NCI-H2081 treated with DMSO at 0.1 percent for 48 hours (cell line): ENCODE measurements at places on chromosomes 6 and 20.

GRCh38 chr6:164911873-164912580 is 397.4 kb downstream of the C6orf118 start:
- no peak for DNase-seq

GRCh38 chr20:50969912-50970311 is 11.3 kb downstream of the MOCS3 start:
- no peak for DNase-seq

DNA sequence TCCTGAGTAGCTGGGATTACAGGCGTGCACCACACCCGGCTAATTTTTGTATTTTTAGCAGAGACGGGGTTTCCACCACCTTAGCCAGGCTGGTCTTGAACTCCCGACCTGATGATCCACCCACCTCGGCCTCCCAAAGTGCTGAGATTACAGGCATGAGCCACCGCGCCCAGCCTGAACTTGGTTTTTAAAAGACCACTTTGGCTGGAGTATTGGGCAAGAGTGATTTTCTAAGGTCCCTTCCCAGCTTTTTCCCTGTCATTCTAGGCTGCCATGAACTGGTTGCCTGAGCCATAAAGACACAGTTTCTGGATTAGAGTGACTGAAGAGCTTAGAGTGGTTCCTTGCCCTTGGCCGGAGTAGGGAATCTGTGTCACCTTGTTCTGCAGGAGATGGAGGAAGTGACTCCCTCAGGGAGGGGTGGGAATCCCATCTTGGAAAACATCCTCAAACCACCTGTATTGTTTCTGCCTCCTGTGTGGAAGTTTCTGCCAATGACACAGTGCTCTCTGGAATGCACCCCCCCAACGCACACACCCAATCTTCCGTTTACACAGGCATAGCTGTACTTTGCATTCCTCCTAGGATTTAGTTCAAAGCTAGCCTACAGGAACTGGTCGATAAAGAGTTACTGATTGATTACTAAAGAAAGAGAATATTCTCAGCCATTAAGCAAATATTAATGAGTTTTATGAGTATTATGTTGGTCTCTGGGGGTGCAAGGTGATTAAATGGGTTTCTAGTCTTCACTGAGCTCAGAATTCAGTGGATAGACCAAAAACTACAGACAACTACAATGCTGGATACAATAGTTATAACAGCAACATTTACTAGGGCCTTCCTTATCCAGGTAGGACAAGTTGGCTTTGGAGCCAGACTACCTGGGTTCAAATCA is 18.2 kb downstream of the BCL2L1 start:
- DNase-seq, result no peak

GRCh38 chr20:33097001-33097400 is 17.6 kb downstream of the BPIFB4 start:
- no peak for DNase-seq

DNA sequence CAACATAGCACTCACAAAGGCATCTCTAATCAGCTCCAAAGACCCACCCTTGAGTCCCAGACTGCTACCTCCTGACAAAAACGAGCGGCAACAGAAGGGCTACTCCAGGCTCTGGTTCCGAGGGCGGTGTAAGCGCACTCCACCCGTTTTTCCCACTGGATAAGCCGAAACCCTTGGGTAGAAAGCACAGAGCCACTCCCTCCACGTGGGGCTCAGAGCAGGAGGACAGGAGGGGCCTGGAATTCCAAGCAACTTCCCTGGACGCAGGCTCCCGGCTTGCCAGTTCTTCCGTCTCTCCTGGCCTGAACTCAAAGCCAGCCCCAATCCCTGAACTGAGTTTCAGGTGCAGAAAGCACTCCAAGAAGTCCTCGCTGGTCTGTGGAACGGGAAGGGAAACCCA is 7.4 kb downstream of the GMEB2 start:
- DNase-seq, result no peak

- no peak for DNase-seq
These were observed 373.1 kb downstream of the CD109 start for GRCh38 chr6:74069089-74069581.
